Activated CD4-positive, CD25-positive, alpha-beta regulatory T cell treated with anti-CD3 and anti-CD28 coated beads, Interleukin-2, amount 50 U/mL, for 16 hours (primary cell): ENCODE measurements at places on chromosomes 7 and 10.

- no peak for DNase-seq
Observed at GRCh38 chr10:75446508-75446907, 15.1 kb downstream of the LRMDA start.

GRCh38 chr10:104274762-104275721, 6.1 kb downstream of the GSTO2 start:
- DNase-seq: no peak

- DNase-seq: no peak
Observed at GRCh38 chr10:112230325-112230988, 46.9 kb upstream of the GPAM start.

GRCh38 chr7:3087243-3087755, 43.6 kb upstream of the CARD11 start:
- no peak for DNase-seq

DNA sequence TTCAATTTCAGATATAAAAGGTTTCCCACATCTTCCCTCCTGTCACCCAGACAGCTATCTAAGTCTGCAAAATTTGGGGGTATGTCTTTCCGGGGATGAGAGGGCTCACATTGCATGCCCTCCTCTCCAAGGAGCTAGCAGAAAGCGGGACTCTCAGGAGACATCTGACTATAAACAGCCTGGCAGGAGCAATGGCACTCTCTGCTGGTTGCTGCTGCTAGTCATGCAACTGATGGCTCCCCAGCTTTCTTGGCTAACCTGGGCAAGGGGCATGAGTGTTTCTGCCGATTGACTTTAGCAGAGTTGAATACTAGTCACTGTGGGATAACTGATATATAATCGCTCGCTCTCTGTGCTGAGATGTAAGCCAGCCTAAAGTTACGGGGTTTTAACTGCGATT, 12.0 kb downstream of the TBX20 start:
- no peak for DNase-seq

DNA sequence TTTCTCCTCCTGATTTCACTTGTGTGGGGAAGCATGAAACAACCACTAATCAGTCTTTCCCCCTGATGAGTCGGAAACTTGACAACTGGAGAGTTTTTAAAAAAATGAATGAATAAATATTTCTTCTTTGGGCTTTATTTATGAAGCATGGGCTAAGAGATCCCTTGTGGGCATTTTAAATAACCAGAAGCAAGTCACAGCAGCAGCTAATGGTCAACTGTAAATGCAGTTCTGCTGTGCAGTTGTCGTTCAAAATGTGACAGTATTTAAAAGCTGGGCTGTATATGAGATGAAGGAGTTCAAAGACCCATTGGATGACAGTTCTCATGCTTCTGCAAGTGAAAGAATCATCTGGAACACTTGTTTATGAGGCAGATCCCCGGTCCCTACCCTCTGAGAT, 54.1 kb downstream of the STEAP1B start:
- DNase-seq: no peak

DNA sequence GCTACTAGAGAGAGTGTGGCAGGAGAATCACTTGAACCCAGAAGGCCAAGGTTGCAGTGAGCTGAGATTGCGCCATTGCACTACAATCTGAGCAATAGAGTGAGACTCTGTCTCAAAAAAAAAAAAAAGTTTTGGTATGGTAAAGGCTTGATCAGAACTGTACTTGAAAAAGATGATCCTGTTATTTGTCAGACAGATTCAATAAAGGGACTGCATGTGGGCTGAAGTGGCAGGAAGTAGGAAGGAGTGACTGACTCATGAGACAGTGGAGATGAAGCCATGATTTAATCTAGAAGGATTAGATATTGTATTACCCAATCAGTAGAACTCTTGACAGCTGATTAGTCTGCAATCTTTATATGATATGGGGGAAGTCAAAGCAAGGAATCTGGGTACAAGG, 2.7 kb upstream of the TMEM254 start:
- no peak for DNase-seq

DNA sequence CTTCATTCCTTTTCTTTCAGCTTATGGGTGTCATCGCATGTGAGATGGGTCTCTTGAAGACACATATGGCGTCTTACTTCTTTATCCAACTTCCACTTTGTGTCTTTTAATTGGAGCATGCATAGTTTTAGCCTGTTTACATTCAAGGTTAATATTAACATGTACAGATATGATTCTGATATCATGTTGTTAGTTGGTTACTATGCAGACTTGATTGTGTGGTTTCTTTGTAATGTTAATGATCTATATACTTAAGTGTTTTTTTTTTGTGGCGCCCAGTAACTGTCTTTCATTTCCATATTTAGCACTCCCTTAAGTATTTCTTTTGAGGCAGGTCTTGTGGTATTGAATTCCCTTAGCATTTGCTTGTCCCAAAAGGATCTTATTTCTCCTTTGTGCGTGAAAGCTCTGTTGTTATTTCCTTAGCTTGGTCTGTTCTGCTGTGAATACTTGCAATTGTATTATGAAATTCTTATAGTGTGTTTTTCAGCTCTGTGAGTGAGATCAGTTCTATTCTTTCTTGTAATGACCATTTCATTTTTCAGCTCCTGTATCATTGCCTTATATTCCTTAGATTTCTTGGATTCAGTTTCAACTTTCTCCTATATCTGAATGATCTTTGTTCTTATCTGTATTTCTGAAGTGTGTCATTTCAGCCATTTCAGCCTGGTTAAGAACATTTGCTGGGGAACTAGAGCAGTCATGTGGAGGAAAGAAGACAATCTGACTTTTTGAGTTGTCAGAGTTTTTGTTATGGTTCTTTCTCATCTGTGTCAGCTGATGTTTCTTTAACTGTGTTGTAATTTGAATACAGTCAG, 88.4 kb downstream of the ABCA13 start:
- no peak for DNase-seq

GRCh38 chr7:149626972-149627371, 129.4 kb upstream of the ZNF746 start:
- no peak for DNase-seq

DNA sequence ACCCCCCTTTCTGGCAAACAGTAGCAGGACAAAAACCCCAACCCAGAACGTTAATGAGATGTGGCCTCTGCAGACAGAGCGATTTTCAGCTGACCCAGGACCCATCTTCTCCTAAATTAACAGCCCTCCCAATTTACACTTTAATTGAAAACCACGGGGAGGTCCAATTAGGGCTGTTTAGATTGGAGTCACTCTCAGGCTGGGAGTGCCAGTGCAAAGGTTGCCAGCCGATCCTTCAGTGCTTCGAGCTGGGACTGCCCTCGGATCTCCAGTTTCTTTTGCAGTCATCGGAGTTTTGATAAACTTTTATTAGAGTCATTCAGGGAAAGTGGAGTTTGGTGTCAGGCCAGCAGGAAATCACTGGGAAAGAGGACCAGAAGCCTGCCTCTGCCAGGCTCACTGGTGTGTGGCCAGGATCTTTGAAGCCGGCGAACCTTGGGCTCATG, 108.0 kb downstream of the DOCK1 start:
- no peak for DNase-seq

DNA sequence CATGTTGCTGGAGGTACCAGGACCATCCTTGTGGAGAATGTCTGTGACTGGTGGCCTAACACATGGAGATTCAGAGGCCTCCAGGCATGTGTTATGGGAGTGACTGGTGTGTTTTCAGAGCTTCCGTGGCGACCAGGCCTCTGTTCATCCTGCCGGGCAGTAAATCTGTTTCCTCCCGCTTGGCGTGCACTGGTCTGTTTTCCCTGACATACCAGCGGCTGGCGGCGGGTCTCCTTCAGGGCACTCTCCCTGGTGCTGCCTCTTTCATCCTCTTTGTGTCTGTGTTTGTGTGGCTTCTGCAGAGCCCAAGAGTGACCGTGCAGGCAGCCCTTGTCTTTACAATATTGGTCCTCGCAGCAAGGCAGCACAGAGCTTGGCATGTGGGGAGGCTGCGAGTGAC, 385.1 kb upstream of the MKI67 start:
- DNase-seq: no peak

- DNase-seq: no peak
Observed at GRCh38 chr7:75704928-75705327, 33.8 kb downstream of the HIP1 start.

- DNase-seq: no peak
Observed at GRCh38 chr7:99693427-99694200, 13.8 kb upstream of the CYP3A5 start.

GRCh38 chr7:17297243-17297642, 1.2 kb upstream of the AHR start:
- no peak for DNase-seq

GRCh38 chr7:131145026-131145425, 182.7 kb upstream of the MKLN1 start:
- no peak for DNase-seq

DNA sequence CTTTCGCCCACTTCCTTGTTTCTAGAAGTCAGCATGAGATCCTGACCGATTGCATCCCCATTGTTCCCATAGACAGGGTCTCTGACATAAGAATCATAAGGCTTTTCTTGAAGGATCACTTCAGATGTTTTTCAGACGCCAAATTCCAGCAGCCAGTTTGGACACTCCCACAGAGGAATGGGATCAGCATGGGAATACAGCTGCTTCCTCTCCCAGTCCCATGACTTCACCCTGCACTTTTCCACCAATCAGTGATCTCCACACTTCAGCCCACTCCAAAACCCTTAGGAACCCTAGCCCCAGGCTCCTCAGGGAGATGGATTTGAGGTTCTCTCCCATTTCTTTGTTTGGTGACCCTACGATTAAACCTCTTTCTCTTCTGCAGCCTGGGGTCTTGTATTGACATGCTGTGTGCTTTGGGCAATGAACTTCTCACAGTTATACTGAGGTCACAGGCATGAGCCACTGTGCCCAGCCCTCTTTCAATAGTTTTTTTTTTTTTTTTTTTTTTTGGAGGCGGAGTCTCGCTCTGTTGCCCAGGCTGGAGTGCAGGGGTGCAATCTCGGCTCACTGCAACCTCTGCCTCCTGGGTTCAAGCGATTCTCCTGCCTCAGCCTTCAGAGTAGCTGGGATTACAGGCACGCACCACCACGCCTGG, 52.8 kb upstream of the CHST3 start:
- DNase-seq: no peak

- no peak for DNase-seq
Observed at GRCh38 chr10:45427262-45427969, 53.4 kb downstream of the ALOX5 start.

DNA sequence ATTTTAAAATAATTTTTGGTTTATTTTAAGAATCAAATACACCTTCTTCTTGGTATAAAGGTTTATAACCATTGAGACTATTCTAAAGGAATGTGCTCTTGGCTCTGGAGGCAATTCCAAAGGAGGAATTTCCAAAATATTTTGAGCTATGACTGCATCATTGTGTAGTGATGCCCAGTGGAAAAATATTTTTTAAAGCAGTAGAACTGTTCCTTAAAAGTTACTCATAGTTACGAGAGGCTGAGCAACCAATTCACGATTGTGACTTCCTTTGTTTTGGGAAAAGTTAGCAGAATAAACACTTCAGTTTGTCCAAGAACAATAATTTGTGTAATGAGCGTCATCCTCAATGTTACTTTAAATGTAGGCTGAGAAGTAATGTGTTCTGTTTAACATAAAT, 233.6 kb downstream of the BAMBI start:
- DNase-seq: no peak

DNA sequence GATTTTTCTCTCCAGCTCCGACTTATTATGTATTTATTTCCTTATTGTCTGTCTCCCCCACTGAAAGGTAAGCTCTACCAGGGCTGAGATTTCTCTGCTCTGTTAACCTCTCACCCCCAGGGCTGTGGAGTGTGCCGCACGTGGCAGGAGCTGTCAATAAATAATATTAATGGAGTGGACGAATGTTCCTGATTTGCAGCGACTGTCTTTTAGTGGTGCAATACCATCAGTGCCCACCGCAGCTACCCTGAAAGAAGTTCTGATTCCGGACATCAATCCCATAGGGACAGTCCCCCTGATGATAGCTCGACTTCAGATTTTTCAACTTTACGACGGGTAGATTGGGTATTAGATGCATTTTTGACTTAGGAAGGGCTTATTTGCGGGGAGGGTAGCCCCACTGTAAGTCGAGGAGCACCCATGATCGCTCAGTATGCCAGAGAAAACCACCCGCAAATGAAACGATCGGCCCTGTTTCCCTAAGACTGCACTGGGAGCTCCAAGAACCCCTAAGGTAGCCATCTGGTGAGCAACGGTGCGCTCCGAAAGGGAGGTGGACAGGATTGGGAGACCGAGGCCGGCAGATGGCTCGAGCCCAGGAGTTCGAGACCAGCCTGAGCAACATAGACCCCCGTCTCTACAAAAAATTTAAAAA, 986 bp upstream of the PPP2R2D start:
- DNase-seq: no peak

DNA sequence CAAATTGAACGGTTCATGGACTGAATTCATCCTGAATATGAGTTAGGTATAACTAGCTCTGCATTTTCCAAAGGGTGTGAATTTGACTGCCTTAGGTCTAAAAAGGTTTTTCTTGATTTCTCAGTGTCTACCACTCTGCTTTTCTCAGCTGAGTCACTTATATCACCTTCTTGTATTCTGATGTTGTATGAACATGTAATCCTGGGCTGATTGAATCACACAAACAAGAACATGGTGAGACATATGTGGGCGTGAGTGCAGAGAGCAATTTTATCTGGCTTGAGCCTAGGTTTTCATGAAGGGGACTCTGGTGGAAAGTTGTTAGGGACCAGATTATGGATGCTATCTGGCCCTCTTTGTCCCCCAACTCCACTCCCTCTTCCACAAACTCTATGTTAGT, 239.8 kb downstream of the SUGCT start:
- no peak for DNase-seq

- no peak for DNase-seq
Observed at GRCh38 chr7:44959433-44959951, 19.3 kb downstream of the MYO1G start.

DNA sequence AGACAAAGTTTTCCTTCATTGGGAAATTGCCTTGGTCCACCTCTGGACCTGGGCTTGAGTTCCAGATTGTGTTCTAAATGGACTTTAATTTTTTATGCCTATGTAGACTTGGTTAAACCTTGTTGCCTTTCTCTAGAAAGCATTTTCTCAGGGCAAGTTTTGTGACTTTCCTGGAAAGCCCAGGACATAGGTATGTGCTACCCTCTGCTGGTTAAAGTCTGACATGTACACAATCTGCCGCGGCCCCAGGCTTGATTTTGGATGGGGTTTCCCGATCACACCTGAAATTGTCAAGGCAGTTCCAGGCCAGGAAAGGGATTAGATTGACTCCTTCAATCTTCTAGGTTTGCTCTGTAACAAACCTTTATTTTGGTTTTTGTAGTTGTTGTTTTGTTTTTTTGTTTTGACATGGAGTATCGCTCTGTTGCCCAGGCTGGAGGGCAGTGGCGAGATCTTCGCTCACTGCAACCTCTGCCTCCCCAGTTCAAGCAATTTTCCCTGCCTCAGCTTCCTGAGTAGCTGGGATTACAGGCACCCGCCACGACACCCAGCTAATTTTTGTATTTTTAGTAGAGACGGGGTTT, 14.1 kb upstream of the AKR1B10 start:
- DNase-seq: no peak

- no peak for DNase-seq
Observed at GRCh38 chr10:48651839-48652238, 32.8 kb upstream of the WDFY4 start.

DNA sequence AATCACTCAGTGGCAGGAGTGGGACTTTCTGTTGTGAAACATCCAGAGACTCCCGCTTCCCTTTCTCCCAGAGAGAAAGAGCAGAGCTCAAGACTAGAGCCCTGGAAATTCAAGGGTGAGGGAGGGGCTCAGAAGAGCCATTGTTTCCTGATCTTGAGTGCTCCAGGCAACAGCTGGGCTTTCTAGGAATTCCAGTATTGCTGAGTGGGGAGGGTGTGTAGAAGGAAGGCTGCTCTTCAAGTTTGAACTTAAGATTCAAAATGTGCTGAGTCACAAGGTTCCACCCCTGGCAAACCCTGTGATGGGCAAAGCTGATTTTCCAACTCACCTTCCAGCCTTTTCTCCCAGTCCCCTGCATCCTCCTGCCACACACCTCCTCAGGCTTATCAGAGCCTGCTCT, 42.3 kb upstream of the MSRB2 start:
- DNase-seq: no peak
